ENCODE measurements at places on chromosomes 4 and X.
A peak's percentile ranks its signal among the peaks of the same experiment; 100 is the strongest.

GRCh38 chrX:24759786-24760185 is 66.1 kb downstream of the POLA1 start:
- DNase-seq, result no peak

DNA sequence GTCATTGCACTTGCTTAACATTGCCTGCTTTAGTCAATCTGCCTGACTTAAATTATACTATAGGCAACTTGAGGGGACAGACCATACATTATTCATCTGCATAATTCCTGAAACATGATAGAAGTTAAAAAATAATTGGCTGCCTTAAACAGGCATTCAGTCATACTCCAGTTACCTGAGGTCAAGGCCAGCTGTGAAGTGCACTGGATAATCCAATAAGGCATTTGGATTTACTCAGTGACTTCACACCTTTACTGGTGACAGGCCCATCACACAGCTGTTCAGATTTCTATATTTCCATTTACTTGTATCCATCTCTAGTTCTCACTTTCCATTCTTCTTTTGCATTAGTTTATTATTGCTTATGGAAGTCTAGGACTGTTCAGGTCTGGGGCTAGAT is 2341.6 kb downstream of the PCDH7 start:
- no peak for DNase-seq

- no peak for DNase-seq
These were observed 101.8 kb upstream of the HPF1 start for GRCh38 chr4:169859366-169860216.

DNA sequence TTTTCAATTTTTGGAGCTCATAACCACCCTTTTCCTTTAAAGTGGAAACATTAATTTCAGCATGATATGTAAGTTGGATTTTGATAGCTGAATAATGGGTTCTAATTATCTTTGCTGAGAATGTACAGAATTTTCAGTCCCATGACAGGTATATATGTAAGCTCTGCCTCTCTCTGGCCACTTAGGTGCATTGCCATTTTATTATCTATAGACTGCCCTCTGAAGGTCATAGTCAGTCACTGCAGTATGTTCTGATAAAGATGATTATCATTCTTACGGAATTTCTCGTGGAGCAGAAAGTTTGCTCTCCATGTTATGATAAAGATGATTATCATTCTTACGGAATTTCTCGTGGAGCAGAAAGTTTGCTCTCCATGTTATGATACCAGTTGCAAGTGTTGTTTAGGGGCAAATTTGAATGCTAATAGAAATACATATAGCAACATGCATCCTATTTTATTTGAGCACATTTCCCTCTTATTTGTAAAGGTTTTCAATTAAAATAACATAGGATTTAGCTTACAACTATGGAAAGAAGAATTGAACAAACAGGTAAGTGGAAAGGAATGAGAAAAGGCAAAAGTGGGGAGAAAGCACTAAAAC is 10.4 kb downstream of the AFP start:
- no peak for DNase-seq

DNA sequence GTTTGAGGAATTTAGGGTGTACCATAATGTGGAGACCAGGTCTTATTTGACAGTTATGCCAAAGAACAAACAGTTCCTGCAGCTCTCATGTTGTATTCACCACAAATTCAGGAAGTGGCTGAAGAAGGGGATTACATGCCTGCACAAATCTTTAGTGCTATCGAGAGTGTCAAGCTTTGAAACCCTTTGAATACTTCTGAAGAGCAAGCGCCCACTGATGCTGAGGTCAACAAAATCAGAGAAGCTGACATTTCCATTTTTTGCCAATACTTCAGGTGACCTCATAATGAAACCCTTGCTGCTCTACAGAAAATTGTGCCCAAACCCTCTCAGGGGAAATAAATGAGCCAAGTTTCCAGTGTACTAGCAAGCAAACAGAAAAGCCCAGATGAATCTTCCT is 28.4 kb downstream of the PAK3 start:
- no peak for DNase-seq

GRCh38 chrX:22141047-22141730 is 109.1 kb downstream of the PHEX start:
- DNase-seq, result no peak

- DNase-seq, result no peak
These were observed 147.0 kb upstream of the NOCT start for GRCh38 chr4:138868562-138868961.

DNA sequence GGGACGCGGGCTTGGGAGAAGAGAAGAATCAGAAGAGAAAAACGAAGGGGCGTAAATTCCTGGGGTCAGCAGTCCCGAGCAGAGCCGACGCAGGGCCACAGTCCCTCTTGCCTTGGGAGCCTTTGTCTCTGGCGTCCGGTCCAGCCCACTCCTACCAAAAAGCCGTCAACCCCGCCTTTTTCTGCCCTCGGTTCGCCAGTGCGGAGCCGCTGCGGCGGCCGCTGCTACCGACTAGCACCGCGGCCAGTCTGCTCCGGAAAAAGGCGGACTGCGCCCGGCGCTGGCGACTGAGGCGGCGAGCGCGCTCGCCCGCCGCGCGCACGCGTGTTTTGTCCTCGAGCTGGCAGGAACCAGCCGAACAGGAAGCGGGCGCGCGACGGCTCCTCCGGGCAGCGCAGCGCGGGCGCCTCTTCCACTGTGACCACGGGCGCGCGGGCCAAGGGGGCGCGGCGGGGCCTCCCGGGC is 502 bp downstream of the HNRNPDL start:
- no peak for DNase-seq

- no peak for DNase-seq
These were observed 447.7 kb downstream of the STIM2 start for GRCh38 chr4:27308379-27308778.

DNA sequence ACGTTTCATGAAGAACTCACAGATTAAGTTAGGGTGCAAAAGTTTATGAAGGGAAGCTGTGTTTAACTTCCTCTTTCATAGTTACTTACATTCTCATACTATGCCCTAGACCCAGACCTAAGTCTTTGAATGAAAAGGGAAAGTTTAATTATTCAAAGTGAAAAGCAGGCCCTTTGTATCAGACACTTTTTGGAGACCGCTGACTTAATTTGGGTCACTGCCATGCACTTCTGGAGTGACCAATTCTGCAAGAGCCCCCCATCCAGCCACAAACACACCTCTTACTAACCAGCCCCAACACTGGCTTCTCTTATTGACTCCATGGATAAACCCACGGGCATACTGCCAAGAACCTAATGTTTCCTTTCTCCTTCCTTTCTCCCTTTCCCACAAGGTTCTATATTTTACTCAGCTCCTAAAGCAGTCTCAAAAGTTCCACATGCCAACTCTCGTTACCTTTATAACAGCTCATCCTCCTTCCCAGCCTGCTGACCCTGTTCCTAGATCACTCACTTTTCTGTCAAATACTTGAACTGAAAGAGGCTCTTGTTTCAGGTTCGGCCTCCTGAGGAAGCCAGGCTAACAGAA is 34.5 kb downstream of the ABCE1 start:
- no peak for DNase-seq

- no peak for DNase-seq
These were observed 114.0 kb downstream of the BMPR1B start for GRCh38 chr4:94871644-94872305.

- no peak for DNase-seq
These were observed at the start of gene CYTL1 for GRCh38 chr4:5019274-5019673. TSS of gene CYTL1 (minus strand) at chr4:5019458. CDS start at chr4:5019445, 13 bp downstream.

GRCh38 chrX:134484039-134484438 is 24.1 kb downstream of the HPRT1 start:
- DNase-seq, result no peak

GRCh38 chr4:106418444-106418843 is 49.9 kb upstream of the GIMD1 start:
- no peak for DNase-seq

- no peak for DNase-seq
These were observed 45.9 kb downstream of the HMGB2 start for GRCh38 chr4:173288296-173288695.

DNA sequence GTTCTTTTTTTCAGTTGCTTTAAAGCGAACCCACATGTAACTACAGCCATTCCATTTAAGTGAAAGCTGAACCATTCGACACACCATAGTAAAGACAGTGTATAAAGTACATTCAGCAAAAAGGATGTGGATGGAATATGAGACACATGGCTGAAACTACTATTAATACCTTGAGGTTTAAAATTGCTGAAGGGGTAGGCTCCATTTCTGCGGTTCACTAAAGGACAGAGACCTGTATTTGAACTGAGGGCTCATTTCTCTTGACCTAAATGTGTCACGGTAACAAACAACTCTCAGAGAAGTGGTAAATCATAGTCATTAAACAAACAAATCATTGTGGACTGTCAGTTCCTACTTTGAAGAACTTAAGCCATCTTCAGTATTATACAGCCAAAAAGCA is 1085.6 kb upstream of the TENM3 start:
- no peak for DNase-seq

DNA sequence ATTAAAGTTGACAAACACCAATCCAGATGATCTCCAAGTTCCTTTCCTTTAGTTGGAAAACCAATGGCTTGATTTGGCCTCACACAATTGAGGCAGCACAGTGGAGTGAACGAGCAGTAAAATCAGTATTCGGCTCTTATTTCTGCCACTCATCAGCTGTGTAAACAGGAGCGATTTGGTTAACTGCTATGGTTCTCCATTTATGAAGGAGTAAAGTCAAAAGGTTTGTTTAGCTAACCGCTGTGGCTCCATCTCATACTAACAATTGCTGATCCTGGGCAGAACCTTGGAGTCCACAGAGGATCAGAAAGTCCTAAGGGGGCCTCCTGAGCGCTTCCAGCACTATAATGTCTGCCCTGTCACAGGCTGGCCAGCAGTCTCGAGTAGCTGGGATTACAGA is 54.5 kb upstream of the EXOC1L start:
- no peak for DNase-seq

GRCh38 chr4:80811406-80811805 is 219.1 kb upstream of the BMP3 start:
- no peak for DNase-seq

- no peak for DNase-seq
These were observed 95.7 kb downstream of the ANK2 start for GRCh38 chr4:113145147-113145518.

- no peak for DNase-seq
These were observed 10.5 kb downstream of the STAG2 start for GRCh38 chrX:123971982-123972381.

DNA sequence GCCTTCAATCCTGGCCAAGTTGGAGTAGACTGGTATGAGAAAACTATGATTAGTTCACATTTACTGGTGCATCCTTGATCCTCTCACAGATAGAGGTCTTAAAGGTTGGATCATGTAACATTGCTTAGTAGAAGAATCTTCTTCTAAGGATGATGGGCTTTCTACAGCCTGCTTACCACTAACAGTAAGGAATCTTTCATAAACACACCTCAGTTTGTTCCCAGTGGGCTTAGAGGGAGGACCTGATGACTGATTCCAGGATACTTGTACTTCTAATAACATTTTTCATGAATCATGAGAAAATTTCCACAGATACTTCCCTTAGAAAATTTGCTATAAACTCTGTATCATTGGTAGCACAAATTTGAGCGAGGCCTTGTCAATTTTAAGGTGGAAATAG is 40.6 kb downstream of the CCNI start:
- no peak for DNase-seq

GRCh38 chr4:40308528-40309122 is 26.5 kb upstream of the CHRNA9 start:
- DNase-seq, result no peak

GRCh38 chr4:87240341-87240740 is 19.9 kb upstream of the KLHL8 start:
- no peak for DNase-seq

- no peak for DNase-seq
These were observed 43.6 kb downstream of the WFS1 start for GRCh38 chr4:6313216-6313615.

GRCh38 chrX:9569876-9570301 is 105.0 kb downstream of the TBL1X start:
- DNase-seq, result no peak

DNA sequence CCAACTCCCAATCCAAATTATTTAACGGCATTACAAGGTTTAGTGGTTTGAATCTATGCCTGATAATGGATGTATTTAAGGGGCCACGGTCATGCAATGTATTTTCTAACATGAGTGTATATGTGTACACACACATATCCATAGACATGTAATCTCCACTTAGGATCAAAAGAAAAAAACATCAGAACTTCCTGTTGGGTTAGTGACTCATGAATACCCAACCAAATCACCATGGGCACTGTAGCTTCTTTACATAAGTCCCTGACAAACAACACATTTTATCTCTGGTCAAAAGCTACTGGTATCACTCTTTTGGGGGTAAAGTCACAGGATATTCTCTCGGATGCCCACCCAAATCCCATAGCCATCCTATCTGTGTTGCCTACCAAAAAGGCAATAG is 36.5 kb upstream of the TFDP3 start:
- DNase-seq, result no peak

GRCh38 chr4:2865196-2865780 is 21.6 kb downstream of the ADD1 start:
- no peak for DNase-seq

DNA sequence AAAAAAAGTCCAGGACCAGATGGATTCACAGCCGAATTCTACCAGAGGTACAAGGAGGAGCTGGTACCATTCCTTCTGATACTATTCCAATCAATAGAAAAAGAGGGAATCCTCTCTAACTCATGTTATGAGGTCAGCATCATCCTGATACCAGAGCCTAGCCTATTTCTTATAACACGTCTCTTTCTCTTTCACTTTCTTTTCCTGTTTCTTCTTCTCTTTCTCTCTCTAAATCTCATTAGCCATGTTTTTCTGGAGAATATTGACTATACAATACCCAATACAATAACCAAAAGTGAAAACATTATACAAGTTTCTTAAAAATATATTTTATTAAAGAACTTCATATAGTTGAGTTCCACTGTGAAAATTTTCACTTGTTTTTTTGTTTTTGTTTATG is 1154.9 kb upstream of the PCDH7 start:
- no peak for DNase-seq

DNA sequence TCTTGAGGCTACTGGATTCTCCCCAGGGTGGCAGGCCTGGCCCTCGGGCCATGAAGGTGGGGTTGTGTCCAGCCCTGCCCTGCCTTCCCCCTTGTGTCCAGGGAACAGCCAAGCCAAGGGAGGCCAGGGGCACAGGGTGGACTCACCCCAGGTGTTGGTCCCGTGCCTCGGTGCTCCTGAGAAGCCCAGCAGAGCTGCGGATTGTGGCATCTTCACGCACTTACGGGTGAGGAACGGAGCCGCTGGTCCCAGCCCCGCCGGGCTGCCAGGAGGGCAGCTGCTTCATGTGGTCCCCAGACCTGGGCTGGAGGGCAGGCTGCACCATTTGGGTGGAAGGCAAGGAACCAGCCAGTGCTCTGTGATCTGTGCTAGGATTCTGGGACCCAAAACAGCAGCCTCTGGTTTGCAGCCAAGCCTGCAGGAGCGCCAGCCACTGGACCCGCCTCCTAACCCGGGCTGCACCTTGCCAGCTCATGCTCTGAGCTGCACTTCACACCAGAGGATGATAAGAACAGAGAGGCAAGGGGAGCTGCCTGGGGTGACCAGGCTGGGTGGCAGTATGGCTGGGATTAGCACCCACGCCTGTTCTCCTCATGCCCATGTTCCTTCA is 36.1 kb upstream of the HMX1 start:
- peak; percentile 62 for DNase-seq

- no peak for DNase-seq
These were observed 11.6 kb downstream of the SMIM20 start for GRCh38 chr4:25925486-25926201.

Data from left forelimb (tissue), 1 donor.